Heart right ventricle (tissue), 16 donors: ENCODE measurements at places on chromosomes 3 and 15. TPM values are rescaled to one million over a fixed set of nuclear protein-coding genes. Genes with fewer than 3 reads are reported as not detected.

- H3K27ac ChIP-seq, result no peak overlapping the region
- no peak for DNase-seq
- H3K4me3 ChIP-seq, result no peak overlapping the region
- peaks cover 10% of the 10 kb centered on the region for H3K36me3 ChIP-seq
Measured at GRCh38 chr3:136624894-136625815, 127.0 kb downstream of the STAG1 start.

GRCh38 chr15:37122703-37123102, 22.4 kb upstream of the MEIS2 start:
- no peaks in the 10 kb centered on the region for H3K36me3 ChIP-seq
- DNase-seq, result no peak
- peaks cover 6% of the 10 kb centered on the region for H3K27me3 ChIP-seq
- no peak overlapping the region for H3K4me3 ChIP-seq

DNA sequence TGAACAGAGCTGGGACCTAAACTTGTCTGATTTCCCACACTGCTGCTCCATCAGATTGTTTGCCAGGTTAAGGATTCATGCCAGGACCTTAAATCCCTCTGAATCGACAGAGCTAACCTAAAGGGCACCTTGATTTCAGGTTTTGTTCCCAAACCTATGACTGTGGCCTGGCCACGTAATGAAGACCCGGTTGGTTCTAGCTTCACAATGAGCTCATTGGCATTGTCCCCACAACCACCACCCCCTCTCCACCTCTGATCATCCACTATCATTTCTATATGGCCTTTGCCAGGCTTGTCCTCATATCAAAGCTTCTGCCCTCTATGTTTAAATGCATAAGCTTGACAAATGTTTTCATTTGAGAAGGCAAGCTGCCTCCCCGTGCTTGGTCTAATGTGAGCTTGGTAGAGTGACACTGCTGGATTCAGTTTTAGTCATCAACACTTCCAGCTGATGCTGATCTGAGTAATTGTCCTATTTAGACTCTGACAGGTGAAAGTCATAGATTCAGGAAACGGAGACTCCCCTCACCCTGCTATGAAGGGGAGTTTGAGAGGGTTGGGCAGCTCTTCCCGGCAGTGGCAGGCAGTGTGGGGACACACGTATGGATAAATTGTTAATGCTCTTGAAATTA, 407.1 kb upstream of the CFAP20DC start:
- no peaks in the 10 kb centered on the region for H3K36me3 ChIP-seq
- no peaks in the 10 kb centered on the region for H3K27me3 ChIP-seq
- no peak overlapping the region for H3K27ac ChIP-seq
- no peak overlapping the region for H3K4me3 ChIP-seq

DNA sequence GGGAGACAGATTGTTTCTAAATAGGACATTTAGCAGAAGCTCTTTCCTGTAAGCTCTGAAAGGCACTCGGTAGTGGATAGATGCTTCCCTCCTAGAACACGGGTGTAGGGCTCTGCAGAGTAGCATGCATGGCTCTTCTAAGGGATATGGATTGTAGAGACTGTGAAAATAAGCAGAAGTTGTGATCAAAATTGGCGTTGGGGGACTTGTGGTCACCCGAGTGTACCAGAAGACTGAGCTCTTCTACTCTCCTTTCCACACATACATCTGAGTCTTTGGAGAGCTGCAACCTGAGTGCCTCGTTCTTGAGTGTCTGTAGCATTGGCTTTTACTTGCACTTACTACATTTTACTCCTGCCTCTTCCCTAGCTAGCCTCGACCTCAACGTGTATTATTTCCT, 197.7 kb downstream of the LPP start:
- no peaks in the 10 kb centered on the region for H3K36me3 ChIP-seq
- no peak overlapping the region for H3K27ac ChIP-seq
- no peak for DNase-seq
- no peaks in the 10 kb centered on the region for H3K27me3 ChIP-seq
- H3K4me1 ChIP-seq, result peaks cover 29% of the 10 kb centered on the region

Gene ABI3BP
- polyA plus RNA-seq, result 20.0 TPM

- DNase-seq, result no peak
- no peaks in the 10 kb centered on the region for H3K36me3 ChIP-seq
- H3K27ac ChIP-seq, result no peak overlapping the region
- H3K4me1 ChIP-seq, result peaks cover 8% of the 10 kb centered on the region
- no peak overlapping the region for H3K4me3 ChIP-seq
Measured at GRCh38 chr3:139941580-139941979, 6.6 kb downstream of the CLSTN2 start.

Gene HDGFL3
- polyA plus RNA-seq, result 9.3 TPM

GRCh38 chr3:188956839-188957489, 214.8 kb upstream of the TPRG1 start:
- H3K4me3 ChIP-seq, result no peak overlapping the region
- H3K36me3 ChIP-seq, result no peaks in the 10 kb centered on the region
- no peaks in the 10 kb centered on the region for H3K4me1 ChIP-seq
- H3K27me3 ChIP-seq, result no peaks in the 10 kb centered on the region
- no peak for DNase-seq

DNA sequence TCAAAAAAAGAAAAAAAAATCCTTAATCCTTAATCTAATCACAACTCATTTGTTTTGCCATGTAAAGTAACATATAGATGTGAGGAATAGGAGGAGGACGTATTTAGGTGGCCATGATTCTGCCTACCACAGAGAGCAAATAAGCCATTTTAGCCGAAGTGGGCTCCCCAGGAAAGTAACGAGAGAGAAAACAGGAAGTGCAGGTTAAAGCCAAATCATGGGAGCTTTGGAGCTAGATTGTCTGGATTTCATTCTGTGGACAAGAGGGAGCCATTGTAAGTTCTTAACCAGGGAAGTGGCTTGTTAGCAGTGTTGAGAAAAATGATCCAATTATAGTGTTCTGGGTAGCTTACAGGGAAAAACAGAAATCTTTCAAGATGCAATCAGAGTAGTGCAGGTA, 9.4 kb downstream of the TMOD2 start:
- DNase-seq, result no peak
- no peaks in the 10 kb centered on the region for H3K36me3 ChIP-seq
- H3K4me3 ChIP-seq, result no peak overlapping the region

DNA sequence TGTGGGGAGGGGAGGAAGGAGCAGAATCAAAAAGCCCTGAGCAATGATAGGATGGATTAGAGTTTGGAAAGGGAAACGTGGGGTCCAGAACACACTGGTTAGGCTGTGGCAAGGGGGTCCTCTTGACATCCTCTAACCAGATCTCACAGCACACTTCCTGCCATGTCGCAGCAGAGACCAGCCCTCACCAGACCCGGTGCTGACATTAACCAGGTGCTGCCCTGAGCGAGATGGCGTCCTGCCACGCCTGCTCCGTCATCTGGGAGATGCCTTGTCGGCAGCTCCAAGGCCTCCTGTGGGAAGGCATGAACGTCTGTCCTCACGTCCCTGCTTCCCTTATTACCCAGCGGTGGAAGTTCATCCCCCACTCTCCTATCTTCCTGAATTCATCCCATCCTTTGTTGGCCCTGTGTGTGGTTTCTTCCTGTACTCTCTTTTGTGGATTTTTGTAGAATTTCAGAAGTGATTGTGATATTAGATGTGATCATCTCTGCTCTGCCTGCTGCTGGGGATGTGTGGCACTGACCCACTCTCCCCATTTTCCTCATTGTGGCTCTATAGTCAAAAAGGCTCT, 29.4 kb upstream of the MYZAP start:
- H3K27ac ChIP-seq, result peak overlapping the region; percentile 78
- H3K4me3 ChIP-seq, result no peak overlapping the region
- no peaks in the 10 kb centered on the region for H3K36me3 ChIP-seq
- peak; percentile 71 for DNase-seq

GRCh38 chr3:41026394-41027177, 172.7 kb upstream of the CTNNB1 start:
- no peaks in the 10 kb centered on the region for H3K36me3 ChIP-seq
- DNase-seq, result peak; percentile 53
- no peak overlapping the region for H3K4me3 ChIP-seq
- H3K4me1 ChIP-seq, result peaks cover 18% of the 10 kb centered on the region

Gene SLC22A14
- 0.06 TPM for polyA plus RNA-seq
